ENCODE measurements at places on chromosomes 13 and 19. TPM values are rescaled to one million over a fixed set of nuclear protein-coding genes. Genes with fewer than 3 reads are reported as not detected.

LHB gene
- not detected for total RNA-seq

TLE2 gene
- total RNA-seq: 3.0 TPM

SIGLECL1 gene
- total RNA-seq: not detected

CGB1 gene
- total RNA-seq: not detected

CYP2S1 gene
- 26.6 TPM for total RNA-seq

IL17D gene
- total RNA-seq: 1.5 TPM

KLF16 gene
- 32.7 TPM for total RNA-seq
